GDM1 (cell line): ENCODE measurements at places on chromosomes 3 and 15.

- no peak for DNase-seq
These were observed 217.2 kb upstream of the CGNL1 start for GRCh38 chr15:57158997-57159668.

- no peak for DNase-seq
These were observed 12.9 kb downstream of the PCYT1A start for GRCh38 chr3:196274585-196274984.

- no peak for DNase-seq
These were observed 25.4 kb downstream of the DENND4A start for GRCh38 chr15:65766422-65767263.

GRCh38 chr3:71461749-71462483, 121.6 kb downstream of the FOXP1 start:
- DNase-seq: no peak

GRCh38 chr15:58665672-58666071, 83.8 kb downstream of the ADAM10 start:
- no peak for DNase-seq

DNA sequence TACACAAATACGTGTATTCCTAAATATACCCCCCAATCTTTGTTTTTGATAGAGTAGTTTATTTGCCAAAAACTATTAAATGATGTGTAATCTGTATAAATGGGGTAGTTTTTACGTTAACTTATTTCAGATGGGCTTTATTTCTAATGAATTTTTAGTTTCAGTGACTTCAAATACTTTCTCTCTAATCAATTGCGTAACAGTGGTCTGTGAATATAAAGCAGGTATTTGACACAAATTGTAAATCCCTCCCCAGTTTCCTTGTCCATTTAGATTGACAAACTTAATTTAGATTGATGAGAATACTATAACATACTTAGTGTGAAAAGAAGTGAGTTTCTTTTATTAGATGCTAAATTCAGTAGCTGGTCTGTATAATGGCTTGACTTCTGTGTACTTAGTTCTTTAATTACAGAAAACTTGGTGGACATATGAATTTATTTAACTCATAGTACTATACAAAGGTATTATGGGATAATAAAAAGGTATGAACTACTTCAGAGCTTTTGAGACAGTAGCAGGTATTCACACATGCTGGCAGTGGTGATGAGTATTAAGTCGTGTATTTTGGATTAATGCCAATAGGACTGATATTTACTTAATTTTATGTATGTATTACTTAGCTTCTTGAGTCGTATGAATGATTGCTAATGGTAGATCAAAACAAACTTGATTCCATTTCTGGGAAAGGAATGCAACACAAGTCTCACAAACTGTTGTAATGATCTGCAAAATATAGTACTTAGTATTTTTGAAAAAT, 81.6 kb downstream of the STT3B start:
- DNase-seq: no peak
